AG09319 (cell line): ENCODE measurements at places on chromosomes 4 and X.

DNA sequence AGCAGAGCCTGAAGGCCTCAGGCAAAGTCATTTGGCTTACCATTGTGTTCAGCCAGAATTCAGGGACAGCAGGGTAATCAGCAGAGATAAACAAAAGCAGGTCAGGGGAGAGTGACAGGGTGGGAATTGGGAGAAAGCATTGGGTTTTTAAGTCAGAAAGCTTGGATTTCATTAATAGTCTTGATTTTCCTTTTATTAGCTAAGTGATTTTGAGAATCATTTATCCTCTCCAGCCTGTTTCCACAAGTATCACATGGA is 410.1 kb downstream of the HNRNPD start:
- DNase-seq = no peak

DNA sequence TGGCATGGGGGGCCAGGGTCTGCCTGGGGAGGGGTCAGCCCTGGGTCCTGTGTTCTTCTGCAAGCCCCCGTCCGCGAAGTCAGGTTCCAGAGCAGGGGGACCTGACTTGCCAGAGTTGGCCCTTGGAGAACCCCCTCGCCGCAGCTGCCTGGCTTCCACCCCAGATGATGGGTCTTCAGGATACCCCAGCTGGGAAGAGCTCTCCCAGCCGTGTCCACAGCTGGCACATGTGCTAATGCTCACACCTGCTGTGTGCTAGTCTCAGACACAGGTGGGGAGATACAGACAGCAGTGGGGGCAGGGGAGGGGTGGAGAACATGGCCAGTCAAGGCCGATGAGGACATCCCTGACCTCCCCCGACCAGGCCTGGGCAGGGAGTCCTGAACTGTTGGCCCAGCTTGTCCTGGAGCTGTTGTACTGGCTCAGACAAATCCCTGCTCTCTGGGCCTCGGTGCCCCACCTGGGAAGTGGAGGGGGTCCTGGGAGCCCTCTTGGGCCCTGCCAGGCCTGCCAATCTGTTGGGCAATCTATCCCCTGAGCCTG is 3.5 kb downstream of the ADRA2C start:
- no peak for DNase-seq

DNA sequence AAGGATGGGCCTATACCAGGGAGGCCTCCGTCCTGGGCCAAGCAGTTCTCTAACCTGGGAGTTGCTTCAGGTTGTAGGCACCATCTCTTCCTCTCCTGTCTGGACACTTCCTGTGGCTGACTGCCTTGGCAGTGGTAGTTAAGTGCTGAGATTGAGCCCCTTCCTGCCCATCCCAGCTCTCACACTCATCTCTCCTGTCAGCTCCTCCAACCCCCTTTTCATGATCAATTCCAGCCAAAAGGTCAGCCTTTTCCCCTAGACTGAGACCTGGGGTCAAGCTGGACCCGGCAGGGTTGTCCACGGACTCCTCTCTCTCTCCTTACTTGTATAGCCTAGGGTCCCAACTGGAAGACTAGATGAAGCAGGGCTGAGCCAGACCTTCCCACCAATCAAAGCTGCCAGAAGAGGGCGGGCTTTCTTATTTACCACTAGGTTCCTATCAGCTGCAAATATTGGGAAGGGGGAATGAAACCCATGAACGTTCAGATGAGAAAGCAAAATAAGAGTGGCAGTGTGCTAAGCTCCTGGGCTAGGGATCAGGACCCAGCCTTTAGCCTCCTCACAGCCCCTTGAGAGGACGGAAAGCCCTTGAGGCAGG is 34.5 kb downstream of the KDM5C start:
- no peak for DNase-seq

- DNase-seq = no peak
Observed at GRCh38 chr4:118842055-118842454, 6.1 kb upstream of the SEC24D start.

- no peak for DNase-seq
Observed at GRCh38 chr4:20095805-20096541, 155.7 kb upstream of the SLIT2 start.

GRCh38 chrX:79630033-79631009 is 263.2 kb upstream of the ITM2A start:
- DNase-seq = no peak

DNA sequence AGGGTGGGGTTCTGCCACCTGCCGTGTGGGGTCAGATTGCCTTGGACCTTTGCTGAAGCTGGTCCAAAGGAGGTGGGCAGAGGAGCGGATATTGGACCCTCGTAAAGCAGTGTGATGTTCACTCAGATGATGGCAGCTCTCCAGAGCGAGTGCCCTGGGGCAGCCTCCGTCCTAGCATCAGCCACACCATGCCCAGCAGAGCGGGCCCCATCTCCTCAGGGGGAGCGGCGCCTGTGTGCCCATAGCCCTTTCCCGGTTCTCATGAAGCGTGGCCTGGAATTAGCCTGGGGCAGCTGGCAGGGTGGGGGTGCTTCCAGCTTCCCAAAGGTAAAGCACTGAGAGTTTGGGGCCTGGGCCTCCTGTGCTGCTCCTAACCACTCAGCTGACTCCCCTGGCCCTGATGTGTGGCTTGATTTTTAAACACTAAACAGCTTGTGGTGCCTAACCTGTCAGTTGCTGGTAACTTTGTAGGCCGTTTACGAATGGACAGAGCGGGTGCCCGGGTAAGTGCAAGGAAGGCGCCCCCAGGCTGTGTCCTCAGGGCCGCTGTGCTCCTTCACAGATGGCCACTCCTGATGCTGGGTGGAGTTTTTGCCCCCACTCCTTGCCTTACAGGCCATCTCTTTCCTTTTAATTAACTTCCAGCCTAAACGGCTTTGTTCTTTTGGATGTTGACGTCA is 36.0 kb downstream of the NOP14 start:
- DNase-seq = no peak

GRCh38 chr4:38976308-38976707 is 55.9 kb downstream of the TMEM156 start:
- no peak for DNase-seq

DNA sequence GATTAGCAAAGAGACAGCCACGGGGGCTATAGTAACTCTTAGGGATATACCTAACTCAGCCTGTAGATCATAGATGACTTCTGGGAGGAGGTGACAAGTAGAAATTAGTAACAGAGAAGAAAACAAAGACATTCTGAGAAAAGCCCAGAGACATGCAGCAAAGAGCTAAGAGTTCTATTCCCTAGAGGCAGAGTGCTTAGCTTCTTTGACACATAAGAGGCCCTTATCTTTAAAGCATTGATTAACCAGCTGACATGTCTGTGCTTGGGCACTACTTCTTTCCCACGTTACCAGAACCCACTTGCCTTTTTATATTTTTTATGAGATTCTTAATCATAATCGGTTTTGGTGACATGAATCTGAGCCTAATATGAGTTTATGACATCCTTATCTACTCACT is 179.5 kb downstream of the GABRB1 start:
- no peak for DNase-seq

GRCh38 chrX:10939424-10939823 is 171.7 kb upstream of the HCCS start:
- DNase-seq = no peak

GRCh38 chr4:128468123-128468989 is 180.7 kb upstream of the PGRMC2 start:
- DNase-seq = peak; percentile 91

DNA sequence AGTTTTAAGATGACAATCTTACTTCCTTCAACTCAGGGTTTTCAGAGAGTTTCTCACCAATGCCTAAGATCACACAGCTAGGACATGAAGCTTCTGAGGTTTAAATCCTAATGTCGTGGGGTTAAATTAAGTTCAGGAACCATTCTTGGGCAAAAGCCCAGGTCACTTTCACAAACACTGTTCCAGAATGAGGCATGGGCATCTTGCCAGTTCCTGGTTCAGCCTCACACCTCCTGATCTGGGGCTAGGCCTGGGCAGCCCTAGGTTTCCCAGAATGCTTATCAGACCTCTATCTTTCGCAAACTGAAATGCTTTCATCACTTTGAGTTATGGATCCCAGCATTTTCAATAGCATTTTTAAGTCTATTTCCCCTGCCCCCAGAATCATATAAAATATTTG is 224.8 kb upstream of the EDA2R start:
- no peak for DNase-seq

- no peak for DNase-seq
Observed at GRCh38 chrX:2701600-2701999, 10.5 kb downstream of the CD99 start.
